ENCODE measurements at places on chromosomes 16 and 17.

DNA sequence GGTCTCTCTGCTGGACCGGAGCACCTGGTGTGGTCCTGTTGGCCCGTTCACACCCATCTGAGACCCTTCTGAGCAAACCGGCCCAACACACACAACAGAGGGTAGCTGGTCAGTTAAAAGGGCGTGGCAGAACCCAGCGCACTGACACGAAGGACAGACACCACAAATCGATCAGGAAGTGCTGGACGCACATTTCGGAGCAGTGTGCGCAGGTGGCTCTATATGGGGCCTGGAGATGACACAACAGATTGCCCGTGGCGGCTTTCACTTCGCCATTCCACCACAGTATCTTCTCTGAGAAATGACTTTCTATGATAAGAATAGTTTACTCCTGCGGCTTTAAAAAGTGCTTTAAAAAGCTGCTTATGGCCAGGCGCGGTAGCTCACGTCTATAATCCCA lies 12.5 kb downstream of the CCDC57 start:
- no peak for DNase-seq

DNA sequence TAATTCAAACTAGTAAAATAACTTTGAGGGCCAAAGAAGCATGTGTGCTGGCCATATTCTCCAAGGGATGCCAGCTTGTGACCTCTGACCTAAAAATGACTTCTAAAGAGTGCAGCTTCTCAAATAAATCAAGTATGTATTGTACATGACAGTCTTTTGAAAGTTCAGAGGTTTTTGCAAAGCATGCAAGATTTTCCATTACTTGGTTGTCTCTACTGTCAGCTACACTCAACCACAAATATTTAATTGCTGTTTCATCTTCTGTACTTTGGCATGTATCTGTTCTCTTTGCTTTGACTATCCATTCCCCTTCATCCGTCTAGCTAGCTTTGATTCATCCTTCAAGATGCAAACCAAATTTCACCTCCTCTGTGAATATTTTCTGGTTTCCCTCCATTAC lies 121.9 kb upstream of the HS3ST2 start:
- DNase-seq: no peak

GRCh38 chr16:57038166-57038565 lies 48.8 kb downstream of the NLRC5 start:
- no peak for DNase-seq

GRCh38 chr16:11824362-11824761 lies 27.0 kb downstream of the RSL1D1 start:
- no peak for DNase-seq

DNA sequence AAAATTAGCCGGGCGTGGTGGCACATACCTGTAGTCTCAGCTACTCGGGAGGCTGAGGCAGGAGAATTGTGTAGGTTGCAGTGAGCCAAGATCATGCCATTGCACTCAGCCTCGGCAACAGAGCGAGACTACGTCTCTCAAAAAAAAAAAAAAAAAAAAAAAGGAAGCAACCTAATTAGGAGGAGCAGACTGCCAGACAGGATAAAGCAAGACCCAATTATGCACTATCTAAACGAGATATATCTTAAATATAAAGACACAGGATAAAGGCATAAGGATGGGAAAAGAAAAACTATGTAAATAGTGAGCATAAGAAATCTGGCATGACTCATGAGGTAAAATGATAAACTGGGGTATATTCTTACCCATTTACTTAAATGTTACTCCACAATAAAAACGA lies 4.9 kb downstream of the TXNDC11 start:
- no peak for DNase-seq

DNA sequence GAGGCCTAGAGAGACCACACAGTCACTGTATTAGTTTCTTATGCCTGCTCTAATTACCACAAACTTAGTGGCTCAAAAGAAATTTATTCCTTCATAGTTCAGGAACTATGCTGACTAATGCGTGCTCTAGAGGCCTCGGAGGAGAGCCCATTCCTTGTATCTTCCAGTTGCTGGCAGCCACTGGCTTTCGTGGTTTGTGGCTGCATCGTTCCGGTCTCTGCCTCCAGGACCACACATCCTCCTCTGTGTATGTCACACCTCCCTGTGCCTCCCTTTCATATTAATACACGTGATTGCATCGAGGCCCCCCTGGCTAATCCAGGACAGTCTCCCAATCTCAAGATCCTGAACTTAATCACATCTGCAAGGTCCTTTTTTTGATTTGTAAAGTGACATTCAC lies 16.9 kb upstream of the MYLK3 start:
- DNase-seq: no peak

GRCh38 chr17:69228576-69228975 lies at the start of gene ABCA10:
Gene ABCA10, minus strand, starts transcription at chr17:69228824. Its CDS starts 3,466 bp downstream, at chr17:69225358.
- DNase-seq: no peak

GRCh38 chr17:48571826-48572417 lies 6.2 kb downstream of the HOXB4 start:
- DNase-seq: no peak

GRCh38 chr16:74874123-74874522 lies 99.5 kb upstream of the FA2H start:
- no peak for DNase-seq

- DNase-seq: no peak
Observed at GRCh38 chr17:3039736-3040135, 23.7 kb downstream of the OR1D5 start.

DNA sequence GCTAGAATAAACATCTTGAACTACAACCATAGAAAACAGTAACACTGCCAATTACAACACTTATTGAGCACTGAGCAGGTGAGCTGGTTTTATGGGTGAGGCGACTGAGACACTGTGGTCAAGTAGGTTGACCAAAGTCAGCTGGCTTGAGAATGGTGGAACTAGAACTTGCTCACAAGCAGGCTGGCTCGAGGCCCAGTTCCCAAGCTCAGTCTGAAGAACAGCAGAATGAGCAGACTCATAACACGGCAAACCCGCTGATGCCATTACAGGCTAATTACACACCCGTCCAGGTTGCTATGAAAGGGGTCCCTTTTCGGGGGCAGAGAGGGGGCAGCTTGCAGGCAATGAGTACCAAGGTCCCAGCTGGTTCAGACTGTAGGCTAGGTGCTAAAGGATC lies 6.5 kb downstream of the ZZEF1 start:
- no peak for DNase-seq

- no peak for DNase-seq
Observed at GRCh38 chr16:19316846-19317245, 31.3 kb downstream of the CLEC19A start.

GRCh38 chr17:39173526-39174274 lies 7.7 kb upstream of the ARL5C start:
- DNase-seq: no peak

DNA sequence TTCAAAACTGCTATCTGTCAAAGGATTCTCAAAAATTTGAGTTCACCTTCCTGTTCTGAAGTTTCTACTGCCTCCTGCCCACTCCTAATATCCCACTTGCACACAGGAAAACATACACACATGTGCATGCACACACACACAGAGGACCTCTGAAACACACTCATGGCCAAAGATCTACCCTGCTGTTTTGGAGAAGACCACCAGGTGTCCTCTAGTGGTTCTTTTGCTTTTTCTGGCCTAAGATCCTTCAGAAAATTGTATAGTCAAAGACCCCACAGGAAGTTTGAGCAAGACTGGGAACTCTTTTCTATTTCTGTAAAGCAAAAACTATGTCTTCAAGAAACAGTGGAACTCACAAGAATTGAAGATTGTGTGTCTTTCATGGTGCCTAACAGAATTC lies 90.2 kb downstream of the CDH8 start:
- DNase-seq: no peak

DNA sequence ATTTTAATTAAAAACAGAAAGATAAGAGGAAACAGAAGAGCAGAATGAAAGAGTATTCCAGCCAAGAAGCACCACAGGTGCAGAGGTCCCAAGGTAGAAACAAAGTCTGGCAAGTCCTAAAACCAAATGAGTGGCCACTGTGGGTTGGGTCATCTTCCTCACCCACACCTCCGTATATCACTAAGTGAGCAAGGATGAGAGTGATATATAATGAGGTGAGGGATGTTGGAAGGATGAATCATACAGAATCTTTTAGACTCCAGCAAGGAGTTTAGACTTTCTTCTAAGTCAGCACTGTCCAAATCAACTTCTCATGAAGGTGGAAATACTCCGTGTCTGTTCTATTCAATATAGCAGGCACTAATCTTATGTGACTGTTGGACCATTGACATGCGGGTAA lies 70.8 kb downstream of the SHISA9 start:
- no peak for DNase-seq

DNA sequence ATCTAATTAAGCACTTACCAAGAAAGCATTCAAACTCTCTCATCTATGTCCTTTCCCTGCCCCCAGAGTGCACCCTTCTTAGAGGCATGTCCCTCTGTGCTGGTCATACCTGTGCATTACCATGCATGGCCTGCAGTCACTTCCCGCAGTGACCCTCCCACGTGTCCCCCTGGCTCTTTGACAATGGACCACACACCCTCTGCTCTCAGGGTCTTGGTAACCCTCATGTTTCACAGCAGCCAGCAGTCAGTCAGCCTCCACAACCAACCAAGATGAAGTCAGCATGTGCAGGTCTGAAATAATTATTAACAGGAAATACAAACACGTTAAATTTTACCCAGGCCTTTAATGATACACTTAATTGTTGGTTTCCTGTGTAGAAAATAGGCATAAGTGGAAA lies 10.1 kb downstream of the KRT33A start:
- DNase-seq: no peak

GRCh38 chr16:65509172-65509571 lies 387.3 kb upstream of the CDH11 start:
- DNase-seq: no peak

All from activated CD4-positive, alpha-beta T cell treated with anti-CD3 and anti-CD28 coated beads for 24 hours (primary cell).